ENCODE measurements at places on chromosomes 7 and 10. TPM values are rescaled to one million over a fixed set of nuclear protein-coding genes. Genes with fewer than 3 reads are reported as not detected.

DNA sequence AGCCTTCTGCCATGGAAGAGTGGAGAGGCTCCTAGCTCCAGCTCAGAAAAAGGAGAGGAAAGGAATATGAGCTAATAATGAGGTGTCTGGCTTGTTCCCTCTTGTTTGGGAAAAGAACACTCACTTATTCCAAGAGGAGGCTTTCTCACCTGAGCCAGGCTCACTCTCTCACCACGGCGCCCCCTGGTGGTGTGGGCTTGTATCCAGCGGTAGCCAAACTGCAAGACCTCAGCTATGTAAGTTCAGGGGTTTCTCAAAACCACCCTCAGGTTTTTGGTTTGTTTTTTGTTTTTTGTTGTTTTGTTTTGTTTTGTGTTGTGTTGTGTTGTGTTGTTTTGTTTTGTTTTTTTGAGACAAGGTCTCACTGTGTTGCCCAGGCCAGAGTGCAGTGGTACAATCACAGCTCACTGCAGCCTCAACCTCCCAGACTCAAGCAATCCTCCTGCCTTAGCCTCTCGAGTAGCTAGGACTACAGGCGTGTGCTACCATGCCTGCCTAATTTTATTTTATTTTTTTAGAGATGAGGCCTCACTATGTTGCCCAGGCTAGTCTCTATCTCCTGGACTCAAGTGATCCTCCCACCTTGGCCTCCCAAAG lies 124.0 kb downstream of the TMEM130 start:
- peak; percentile 42 for DNase-seq
- no peaks in the 10 kb centered on the region for H3K4me1 ChIP-seq
- H3K4me3 ChIP-seq: no peak overlapping the region
- no peak overlapping the region for H3K27ac ChIP-seq

TSPAN15 gene
- total RNA-seq: 97.0 TPM

TBC1D12 gene
- total RNA-seq: 3.9 TPM

DNA sequence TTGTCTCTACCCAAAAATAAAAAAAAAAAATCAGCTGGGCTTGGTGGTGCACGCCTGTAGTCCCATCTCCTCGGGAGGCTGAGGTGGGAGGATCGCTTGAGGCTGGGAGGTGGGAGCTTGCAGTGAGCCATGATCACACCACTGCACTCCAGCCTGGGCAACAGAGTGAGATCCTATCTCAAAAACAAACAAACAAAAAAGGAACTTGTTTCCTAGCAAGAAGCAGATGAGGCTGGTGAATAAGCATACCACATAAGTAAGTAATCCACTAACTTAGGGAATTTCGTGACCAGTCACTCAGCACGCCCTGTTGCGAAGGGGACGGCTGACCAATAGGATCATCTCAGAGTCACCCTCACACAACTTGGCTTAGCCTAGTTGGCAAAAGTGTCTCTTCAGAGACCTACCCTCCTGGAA lies 64.6 kb downstream of the CUX1 start:
- DNase-seq: peak; percentile 71
- H3K27me3 ChIP-seq: no peaks in the 10 kb centered on the region
- H3K27ac ChIP-seq: peak overlapping the region; percentile 99

DNA sequence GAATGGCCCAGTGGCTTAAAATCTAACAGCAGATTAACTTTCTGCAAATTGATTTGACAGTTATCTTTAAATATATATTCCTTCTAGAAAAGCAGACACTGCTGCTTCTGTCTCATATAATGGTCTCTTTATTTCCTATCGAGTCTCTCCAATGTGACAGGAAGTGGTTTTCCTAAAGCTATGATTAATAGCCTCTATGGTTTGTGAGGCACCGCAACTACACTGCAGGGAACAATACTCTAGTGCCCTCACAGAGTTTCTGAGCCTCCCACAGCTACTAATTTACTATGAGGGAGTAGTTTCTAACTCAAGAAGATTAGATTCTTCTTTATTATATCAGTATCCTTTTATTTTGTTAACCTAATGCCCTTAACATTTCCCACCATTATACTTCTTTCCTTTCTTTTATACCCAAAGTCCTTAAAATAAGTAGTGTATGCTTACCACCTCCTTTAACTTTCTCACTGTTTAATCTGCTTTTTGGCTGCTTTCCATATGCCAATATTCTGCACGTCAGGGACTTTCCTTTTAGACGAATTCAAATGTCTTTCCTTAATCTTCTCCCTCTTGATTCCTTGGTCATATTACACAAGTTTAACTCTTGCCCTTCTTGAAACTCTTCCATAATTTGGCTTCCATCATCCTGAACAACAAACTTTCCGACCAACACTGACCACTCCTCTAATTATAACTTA lies 23.8 kb upstream of the AHR start:
- peaks cover 5% of the 10 kb centered on the region for H3K4me1 ChIP-seq
- no peak overlapping the region for H3K4me3 ChIP-seq

DNA sequence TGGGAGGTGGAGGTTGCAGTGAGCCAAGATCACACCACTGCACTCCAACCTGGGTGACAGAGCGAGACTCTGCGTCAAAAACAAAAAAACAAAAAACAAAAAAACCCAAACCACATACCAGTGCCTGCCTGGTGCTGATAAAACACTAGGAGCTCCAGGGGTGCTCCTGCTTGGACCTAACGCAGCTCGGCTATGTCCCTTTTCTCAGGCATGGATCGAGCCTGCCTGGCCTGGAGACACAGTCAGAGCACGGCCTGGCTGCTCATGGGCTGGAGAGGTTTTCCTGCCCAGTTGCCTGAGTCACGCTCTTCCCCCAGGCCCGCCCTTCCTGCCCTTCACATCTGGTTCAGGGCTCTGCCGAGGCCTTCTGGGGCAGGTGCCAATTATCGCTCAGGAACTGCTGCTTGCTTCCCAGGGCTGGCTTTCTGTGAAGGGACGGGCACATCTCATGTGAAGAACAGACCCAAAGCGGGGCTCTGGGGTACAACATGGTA lies 12.6 kb upstream of the NPFFR1 start:
- H3K27ac ChIP-seq: no peak overlapping the region
- H3K27me3 ChIP-seq: no peaks in the 10 kb centered on the region
- peaks cover 11% of the 10 kb centered on the region for H3K4me1 ChIP-seq
- peak; percentile 60 for DNase-seq
- no peaks in the 10 kb centered on the region for H3K36me3 ChIP-seq
- no peak overlapping the region for H3K4me3 ChIP-seq

GRCh38 chr10:133334503-133335245 lies 2.0 kb downstream of the CALY start:
- H3K36me3 ChIP-seq: no peaks in the 10 kb centered on the region
- no peak overlapping the region for H3K27ac ChIP-seq
- DNase-seq: no peak
- no peaks in the 10 kb centered on the region for H3K4me1 ChIP-seq

GRCh38 chr7:36567699-36568451 lies 156.4 kb downstream of the AOAH start:
- no peak overlapping the region for H3K4me3 ChIP-seq
- no peaks in the 10 kb centered on the region for H3K36me3 ChIP-seq
- DNase-seq: no peak
- no peak overlapping the region for H3K27ac ChIP-seq
- peaks cover 76% of the 10 kb centered on the region for H3K27me3 ChIP-seq
- no peaks in the 10 kb centered on the region for H3K4me1 ChIP-seq

- H3K27me3 ChIP-seq: no peaks in the 10 kb centered on the region
- H3K4me3 ChIP-seq: no peak overlapping the region
- H3K27ac ChIP-seq: no peak overlapping the region
Measured at GRCh38 chr7:139720705-139721231, 57.0 kb downstream of the HIPK2 start.

DNA sequence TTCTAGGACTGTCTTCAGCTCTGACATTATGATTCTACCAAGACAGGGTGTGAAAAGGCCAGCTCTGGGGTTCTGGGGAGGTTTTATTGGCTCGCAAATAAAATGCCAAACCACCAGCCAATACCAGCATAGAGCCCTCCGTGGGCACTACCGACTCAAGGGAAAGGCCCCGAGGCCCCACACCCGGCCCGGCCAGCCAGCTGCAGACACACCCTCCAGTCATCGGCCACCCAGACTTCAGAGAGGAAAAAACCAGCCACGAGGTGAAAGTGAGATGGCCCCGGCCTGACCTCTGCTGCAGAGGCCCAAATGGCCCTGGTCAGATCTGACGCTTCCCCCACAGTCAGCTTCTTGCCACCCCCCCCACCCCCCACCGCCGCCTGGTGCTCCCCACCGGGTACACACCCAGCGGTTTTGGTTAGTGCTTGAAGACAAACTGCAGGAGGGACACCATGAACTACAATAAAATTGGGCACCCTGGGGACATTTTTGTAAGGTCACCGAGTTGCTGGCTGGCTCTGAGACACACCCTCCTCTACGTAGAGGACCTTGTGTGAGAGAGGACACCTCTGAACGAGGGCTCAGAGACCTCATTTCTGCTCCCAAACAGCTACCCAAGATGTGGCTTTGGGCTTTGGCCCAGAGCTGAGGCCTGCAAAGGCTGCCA lies 79.9 kb downstream of the PRKAG2 start:
- no peaks in the 10 kb centered on the region for H3K36me3 ChIP-seq
- no peak overlapping the region for H3K4me3 ChIP-seq
- peak overlapping the region; percentile 63 for H3K27ac ChIP-seq
- peaks cover 27% of the 10 kb centered on the region for H3K4me1 ChIP-seq
- no peaks in the 10 kb centered on the region for H3K27me3 ChIP-seq

FGL2 gene
- total RNA-seq: not detected

All from PC-9 (cell line).